ENCODE measurements at places on chromosomes 3 and 15. TPM values are rescaled to one million over a fixed set of nuclear protein-coding genes. Genes with fewer than 3 reads are reported as not detected.

DNA sequence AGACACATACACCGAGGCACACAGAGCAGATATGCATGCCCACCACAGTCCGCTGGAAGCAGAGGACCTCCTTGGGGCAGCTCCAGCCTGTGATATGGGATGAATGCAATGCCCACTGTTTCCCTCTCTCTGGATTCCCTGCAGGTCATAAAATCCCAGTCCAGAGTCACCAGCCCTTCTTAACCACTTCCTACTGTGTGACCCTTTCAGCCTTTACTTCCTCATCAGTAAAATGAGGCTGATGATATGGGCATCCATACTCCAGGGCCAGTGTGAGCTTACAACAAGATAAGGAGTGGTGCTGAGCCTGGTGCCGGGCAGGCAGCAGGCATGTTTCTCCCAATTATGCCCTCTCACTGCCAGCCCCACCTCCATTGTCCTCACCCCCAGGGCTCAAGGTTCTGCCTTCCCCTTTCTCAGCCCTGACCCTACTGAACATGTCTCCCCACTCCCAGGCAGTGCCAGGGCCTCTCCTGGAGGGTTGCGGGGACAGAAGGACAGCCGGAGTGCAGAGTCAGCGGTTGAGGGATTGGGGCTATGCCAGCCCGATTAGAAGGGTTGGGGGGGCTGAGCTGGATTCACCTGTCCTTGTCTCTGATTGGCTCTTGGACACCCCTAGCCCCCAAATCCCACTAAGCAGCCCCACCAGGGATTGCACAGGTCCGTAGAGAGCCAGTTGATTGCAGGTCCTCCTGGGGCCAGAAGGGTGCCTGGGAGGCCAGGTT is at the start of gene GNAT1:
GNAT1 (plus strand) TSS at position 675 of the 725 bp plus-strand sequence. CDS start 116 bp downstream, outside the sequence.
- DNase-seq = no peak

- no peak for DNase-seq
Observed at GRCh38 chr3:170866499-170866898, 3.5 kb downstream of the RPL22L1 start.

DNA sequence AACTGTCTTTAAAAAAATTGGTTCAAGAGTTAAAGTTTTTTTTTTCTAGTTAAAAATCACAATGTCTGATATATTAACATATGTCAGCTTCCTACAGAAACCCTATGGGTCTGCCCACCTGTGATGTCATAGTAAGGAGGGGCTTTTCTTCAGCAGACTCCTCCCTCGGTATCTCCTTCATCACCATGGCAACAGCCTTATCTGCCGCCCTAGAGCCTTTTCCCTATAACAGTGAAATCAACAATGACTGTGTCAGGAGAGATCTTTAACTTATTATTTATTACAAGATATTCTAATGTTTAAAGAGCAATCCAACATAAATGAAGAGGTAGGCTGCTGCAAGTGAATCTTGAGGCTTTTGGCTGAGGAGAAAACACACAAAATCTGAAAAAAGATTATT is 138.7 kb downstream of the PEX5L start:
- peak; percentile 9 for DNase-seq

GRCh38 chr3:134407239-134407625 is 33.0 kb upstream of the AMOTL2 start:
- peak; percentile 67 for DNase-seq

CPNE9 gene
- 0.09 TPM for total RNA-seq

CLDN16 gene
- total RNA-seq = not detected

Data from muscle of leg (tissue), 16 donors.